ENCODE measurements at places on chromosomes 2 and 18.

GRCh38 chr2:71602115-71602495 lies 148.7 kb downstream of the DYSF start:
- no peak for DNase-seq

- DNase-seq = no peak
Observed at GRCh38 chr2:161367675-161368074, 48.4 kb upstream of the TBR1 start.

DNA sequence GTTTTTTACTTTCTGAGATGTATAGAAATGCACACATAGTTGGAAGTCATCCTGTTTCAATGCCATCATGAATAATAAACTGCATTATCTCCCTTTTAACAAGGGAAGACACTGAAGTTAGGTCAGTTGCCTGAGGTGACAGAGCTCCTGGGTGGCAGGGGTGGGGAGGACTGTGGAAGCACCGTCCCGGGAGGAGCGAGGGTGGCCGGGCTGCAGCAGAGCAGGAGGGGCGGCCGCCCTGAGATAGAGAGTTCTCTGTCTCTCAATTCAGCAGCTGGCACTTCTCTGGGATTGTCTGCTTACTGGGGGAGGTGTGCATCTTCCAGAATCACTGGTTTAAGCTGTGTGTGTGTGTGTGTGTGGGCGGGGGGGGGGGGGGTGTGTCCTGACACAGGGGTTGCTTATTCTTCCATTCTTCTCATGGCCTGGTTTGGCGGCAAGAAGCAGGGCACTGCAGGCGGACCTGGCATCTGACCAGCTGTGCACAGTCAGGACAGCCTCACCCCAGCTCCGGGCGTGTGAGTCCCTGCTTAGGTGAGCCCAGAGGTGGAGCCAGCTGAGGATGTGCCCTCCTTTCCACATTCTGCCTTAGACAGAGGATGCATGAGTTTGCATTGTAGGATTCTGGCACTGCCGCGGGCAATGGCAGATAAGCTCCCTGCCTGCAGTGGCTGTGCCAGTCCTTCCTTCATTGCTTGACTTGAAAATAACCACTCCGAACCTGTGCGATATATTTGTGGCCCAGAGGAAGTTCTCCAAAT lies 40.4 kb downstream of the VWA3B start:
- no peak for DNase-seq

DNA sequence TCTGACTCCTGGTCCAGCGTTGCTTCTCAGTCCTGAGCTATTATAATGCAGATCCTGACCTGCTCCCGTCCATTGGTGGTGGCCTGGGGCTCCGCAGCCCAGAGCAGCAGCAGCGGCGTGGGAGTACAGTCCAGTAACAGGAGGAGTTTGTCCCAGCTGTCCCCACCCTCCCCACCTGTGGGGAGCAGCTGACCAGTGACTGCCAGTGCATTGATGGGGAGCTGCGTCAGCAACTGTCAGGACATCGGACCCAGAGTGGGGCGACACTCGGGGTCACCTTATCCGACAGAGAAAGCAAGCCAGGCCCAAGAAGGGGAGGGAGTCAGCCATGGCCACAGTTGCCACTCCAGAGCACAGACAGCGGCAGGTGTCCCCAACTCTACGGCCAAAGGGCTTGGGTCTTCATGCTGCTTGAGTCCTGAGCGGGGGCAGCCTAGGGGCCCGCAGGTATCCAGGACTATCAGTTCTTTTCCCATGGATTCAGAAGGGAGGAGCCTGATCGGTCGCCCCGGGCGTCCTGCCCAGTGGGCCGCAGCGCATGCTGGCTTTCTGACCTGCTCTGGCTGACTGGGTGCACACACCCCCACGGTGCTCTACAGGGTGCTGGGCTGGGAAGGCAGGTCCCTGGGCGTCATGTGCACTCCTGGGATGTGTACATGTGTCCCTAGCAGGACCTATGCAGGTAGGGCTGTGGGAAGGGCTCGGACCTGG lies 29.7 kb downstream of the DNMT3A start:
- DNase-seq = no peak

DNA sequence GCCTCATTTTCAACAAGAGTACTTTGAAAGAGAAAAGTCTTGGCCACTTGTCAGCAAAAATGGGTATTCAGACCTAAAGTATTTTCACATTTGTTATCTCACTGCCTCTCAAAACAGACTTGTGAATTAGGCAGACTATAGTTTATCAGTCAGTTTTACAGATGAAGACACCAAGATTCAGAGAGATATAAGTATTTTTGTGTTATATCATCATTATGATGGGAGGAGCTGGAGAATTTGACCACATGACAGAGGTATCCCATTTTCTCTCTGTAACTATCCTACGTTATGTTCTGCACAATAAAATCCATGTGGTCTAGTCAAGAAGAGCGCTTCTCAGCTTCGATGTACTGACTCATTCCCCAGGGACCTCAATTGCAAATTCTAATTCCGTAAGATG lies 213.7 kb downstream of the MYCN start:
- no peak for DNase-seq

GRCh38 chr2:68506170-68506569 lies 38.8 kb downstream of the APLF start:
- DNase-seq = no peak

- no peak for DNase-seq
Observed at GRCh38 chr2:200252265-200253067, 54.0 kb upstream of the SPATS2L start.

DNA sequence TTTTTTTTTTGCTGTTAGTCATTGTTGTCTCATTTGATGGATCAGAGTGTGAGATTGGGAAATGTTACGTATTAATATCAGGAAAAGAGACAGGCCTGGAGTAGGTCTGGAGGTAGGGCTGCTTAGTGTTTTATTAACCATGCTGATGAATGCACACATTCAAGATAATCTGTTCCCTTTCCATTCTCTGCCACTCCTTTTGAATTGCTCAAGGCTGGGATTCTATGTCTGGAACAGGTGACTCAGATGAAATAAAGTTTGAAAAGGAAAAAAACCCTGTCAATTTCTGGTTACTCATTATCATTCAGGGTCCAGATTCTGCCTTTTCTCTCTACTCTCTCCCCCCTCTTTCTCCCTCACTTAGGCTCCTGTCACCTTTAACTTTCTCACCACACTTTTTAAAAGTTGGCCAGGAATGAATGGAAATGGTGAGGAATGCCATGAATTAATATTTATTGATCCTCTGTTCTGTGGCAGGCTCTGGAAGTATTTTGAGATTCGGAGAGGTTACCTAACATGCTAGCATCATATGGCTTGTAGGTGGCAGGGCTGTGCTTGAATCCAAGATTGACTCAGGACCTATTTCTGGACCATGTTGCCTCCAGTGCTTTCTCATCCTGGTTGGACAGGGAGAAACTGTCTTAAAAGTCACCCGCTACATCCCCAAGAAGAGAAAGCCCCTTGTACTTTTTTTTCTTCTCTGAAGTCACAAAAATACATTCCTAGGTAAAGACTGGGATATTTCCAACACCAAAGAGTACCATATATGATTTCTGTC lies 40.2 kb downstream of the MAP4K4 start:
- DNase-seq = no peak

DNA sequence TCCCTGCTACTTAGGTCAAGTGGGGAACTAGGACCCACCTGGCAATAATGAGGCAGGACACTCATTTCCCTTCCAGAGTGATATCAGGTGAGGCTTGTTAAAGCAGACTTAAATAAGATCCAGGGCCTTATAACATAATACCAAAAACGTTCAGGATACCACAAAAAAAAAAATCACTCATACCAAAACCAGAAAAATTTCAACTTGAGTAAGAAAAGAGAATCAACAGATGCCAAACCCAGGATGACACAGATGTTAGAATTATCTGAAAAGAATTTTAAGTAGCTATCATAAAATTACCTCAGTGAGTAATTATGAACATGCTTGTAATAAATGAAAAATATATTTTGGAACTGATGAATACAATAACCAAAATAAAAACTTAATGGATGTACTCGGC lies 255.6 kb upstream of the OSR1 start:
- no peak for DNase-seq

- no peak for DNase-seq
Observed at GRCh38 chr2:39370101-39370500, 67.0 kb downstream of the MAP4K3 start.

GRCh38 chr18:56873441-56874140 lies 222.4 kb downstream of the WDR7 start:
- no peak for DNase-seq
